ENCODE measurements at places on chromosomes 6 and 20.

GRCh38 chr6:20411953-20412681 lies 10.4 kb downstream of the E2F3 start:
- no peak for DNase-seq

GRCh38 chr20:35307666-35308653 lies 15.7 kb upstream of the FAM83C start:
- peak; percentile 52 for DNase-seq

GRCh38 chr6:44162876-44163625 lies 4.4 kb downstream of the CAPN11 start:
- DNase-seq, result no peak

GRCh38 chr6:169801396-169802160 lies 50.2 kb downstream of the ERMARD start:
- DNase-seq, result no peak

GRCh38 chr6:122790423-122791309 lies 1.6 kb downstream of the SMPDL3A start:
- DNase-seq, result peak; percentile 29

DNA sequence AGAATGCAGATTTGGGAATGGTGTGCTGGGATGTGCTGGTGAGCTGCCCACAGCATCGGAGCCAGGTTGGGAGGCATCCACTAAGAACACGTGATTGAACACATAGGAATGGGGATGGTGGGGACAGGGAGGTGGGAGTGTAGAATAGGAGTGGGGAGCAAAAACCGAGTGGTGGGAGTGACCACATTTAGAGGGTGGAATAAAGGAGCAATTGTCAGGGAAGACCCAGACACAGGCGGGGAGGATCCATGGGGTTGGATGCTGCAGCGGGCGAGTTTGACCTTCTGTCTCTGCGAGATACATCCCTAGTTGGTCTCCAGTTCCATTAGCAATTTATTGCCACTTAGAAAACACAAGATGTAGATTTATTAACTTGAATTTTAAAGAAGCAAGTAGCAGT lies 4.7 kb downstream of the NAA20 start:
- DNase-seq, result no peak

DNA sequence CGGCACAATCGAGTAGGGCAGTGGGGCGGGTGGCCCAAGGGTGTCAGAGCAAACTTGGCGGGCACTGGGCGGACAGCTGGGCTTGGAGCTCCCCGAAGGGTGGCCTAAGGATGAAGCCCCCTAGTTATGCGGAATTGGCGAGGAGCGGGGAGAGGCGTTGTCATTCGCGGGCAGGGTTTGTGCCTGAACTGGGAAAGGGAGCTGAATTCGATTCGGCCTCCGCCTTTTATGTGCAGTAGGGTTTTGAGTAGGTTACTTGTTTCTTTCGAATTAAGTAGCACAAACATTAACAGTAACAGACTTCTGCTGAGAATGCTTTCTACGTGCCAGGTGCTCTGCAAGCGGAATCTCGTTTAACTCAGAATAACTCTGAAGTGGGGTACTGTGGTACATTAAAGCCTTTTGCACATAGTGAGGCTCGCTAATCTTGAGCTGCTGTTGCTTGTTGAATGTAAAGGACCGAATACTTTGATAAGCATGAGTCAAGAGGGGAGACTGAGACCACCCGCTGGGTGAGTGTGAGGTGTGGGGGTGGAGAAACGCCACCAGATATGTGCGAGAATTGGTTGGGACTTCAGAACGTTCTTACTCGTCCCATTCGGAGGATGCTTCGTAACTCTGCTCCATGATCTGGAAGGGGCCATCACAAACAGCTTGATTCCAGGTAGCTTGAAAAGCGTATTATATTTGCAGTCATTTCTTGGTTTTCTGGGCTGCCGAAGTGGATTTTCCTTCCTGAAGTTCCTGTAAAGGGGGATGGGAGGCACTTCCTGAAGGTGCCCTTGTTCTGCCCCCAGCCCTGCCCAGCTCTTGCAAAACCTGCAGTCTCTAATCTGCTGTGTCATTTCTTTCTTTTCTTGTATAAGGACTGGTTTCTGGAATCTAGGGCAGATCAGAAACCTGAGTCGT lies 833 bp downstream of the RAB5IF start:
- peak; percentile 58 for DNase-seq

DNA sequence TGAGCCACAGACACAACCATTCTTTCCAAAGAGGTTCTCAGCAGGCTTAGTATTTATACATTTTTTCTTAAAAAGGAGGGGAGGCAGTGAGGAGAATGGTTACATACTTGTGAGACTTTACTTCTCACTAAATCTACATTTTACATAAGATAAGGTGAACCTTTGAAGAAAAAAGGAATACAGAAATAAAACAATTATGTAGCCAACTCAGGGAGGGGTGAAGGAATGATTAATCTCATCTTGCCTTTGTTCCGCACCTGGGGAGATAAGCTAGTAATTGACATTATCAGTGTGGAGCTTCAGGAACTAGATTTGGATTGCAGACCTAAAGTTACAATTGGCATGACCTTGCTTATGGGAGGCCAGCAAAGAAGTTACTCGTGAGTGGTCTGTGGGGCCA lies 221.8 kb upstream of the GGTLC1 start:
- no peak for DNase-seq

GRCh38 chr6:10028222-10028621 lies 386.7 kb downstream of the TFAP2A start:
- no peak for DNase-seq

DNA sequence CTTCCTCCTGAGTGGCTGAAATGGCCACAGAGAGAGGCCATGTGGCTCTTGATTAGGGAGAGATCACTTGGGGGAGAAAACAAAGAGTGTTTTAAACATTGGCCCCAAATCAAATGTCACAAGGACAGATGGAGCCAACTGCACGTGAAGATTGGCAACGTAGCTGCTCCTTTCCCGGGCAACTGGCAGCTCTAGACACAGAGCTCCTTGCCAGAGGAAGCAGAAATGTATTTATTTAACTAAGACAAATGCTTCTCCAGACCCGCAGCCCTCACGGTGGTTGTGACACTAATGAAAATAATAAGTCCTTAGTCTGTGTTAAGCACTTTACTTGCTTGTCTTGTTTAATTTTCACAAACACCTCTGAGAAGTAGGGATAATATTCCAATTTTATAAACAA lies 49.6 kb upstream of the DSN1 start:
- DNase-seq, result no peak

DNA sequence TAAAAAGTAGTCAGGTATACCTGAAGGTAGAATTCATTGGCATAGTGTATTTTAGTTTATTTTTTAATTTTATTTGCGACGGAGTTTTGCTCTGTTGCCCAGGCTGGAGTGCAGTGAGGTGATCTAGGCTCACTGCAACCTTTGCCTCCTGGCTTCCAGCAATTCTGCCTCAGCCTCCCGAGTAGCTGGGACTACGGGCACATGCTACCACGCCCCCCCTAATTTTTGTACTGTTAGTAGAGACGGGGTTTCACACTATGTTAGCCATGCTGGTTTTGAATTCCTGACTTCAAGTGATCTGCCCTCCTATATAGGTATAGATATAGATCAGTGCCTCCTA lies 102.8 kb upstream of the PRSS16 start:
- no peak for DNase-seq

- DNase-seq, result no peak
Measured at GRCh38 chr6:24032896-24033688, 92.9 kb upstream of the NRSN1 start.

DNA sequence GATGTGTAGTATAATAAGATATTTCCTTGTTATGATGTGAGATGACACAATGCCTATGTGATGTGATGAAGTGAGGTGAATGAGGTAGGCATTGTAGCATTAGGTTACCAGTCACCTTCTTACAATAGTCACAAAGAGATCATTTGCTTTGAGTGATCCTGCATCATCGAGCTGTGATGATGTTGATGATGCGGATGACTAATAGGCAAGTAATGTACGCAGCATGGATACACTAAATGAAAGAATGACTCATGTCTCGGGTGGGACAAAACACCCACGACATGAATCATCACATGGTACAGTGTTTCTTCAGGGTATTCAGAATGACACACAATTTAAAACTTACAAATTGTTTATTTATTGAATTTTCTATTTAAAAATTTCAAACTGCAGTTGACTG lies 806.3 kb upstream of the GJE1 start:
- peak; percentile 99 for DNase-seq

GRCh38 chr6:22717915-22718314 lies 148.5 kb downstream of the HDGFL1 start:
- no peak for DNase-seq
